ENCODE measurements at places on chromosomes 13 and 19.

GRCh38 chr19:35756377-35757230 lies at the start of gene HSPB6:
HSPB6 (minus strand) TSS chr19:35757029; CDS start chr19:35757008, 21 bp downstream.
- H3K36me3 ChIP-seq = peaks cover 2% of the 10 kb centered on the region
- H3K27me3 ChIP-seq = peaks cover 8% of the 10 kb centered on the region
- DNase-seq = no peak
- peaks cover 13% of the 10 kb centered on the region for H3K4me1 ChIP-seq
- no peak within 1 kb of the TSS for H3K27ac ChIP-seq

DNA sequence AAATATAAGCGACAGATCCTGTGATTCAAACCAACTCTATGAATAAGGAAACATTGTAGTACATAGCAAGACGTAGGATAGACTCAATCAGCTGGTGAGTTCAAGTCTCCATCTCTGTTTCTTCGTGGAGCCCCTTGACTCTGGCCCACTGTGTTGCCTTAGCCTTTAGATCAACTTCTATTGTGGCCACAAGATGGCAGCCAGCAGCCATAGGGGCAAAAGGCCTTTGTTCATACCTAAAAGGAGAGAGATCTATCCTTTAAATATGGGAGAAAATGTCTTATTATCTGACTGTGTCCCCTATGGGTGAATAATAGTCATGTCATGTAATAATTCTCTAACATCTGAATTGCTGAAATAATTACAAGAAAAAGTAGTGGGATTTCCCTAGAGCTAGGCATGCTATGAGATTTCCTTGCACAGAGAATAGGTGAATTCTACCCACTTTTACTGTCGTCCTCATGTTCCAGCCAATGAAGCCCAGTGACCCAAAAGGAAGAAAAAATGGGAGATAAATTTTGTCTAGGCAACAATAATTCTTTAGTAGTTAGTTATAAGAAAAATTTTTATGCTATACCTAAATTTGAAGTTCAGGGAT lies 129.4 kb downstream of the PCDH20 start:
- no peak overlapping the region for H3K4me3 ChIP-seq
- no peaks in the 10 kb centered on the region for H3K4me1 ChIP-seq
- no peak overlapping the region for H3K27ac ChIP-seq
- no peaks in the 10 kb centered on the region for H3K36me3 ChIP-seq

GRCh38 chr19:50478901-50479715 lies 2.5 kb upstream of the GARIN5A start:
- H3K4me1 ChIP-seq = no peaks in the 10 kb centered on the region
- no peak for DNase-seq
- no peak overlapping the region for H3K27ac ChIP-seq
- H3K4me3 ChIP-seq = no peak overlapping the region

DNA sequence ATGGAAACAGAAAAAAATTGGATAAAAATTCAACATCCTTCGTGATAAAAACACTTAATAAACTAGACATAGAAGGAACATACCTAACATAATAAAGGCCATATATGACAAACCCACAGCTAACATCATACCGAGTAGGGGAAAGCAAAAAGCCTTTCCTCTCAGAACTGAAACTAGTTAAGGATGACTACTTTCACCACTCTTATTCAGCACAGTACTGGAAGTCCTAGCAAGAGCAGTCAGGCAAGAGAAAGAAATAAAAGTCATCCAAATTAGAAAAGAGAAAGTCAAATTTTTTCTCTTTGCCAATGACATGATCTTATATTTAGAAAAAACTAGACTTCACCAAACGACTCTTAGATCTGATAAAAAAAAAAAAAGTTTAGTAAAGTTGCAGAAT lies 25.8 kb upstream of the SLC7A9 start:
- no peak overlapping the region for H3K4me3 ChIP-seq
- peaks cover 3% of the 10 kb centered on the region for H3K36me3 ChIP-seq
- H3K4me1 ChIP-seq = no peaks in the 10 kb centered on the region
- DNase-seq = no peak

GRCh38 chr13:40101708-40102359 lies 446.4 kb downstream of the COG6 start:
- H3K4me3 ChIP-seq = no peak overlapping the region
- no peaks in the 10 kb centered on the region for H3K27me3 ChIP-seq
- no peak overlapping the region for H3K27ac ChIP-seq
- DNase-seq = no peak
- H3K36me3 ChIP-seq = no peaks in the 10 kb centered on the region
- peaks cover 3% of the 10 kb centered on the region for H3K4me1 ChIP-seq

DNA sequence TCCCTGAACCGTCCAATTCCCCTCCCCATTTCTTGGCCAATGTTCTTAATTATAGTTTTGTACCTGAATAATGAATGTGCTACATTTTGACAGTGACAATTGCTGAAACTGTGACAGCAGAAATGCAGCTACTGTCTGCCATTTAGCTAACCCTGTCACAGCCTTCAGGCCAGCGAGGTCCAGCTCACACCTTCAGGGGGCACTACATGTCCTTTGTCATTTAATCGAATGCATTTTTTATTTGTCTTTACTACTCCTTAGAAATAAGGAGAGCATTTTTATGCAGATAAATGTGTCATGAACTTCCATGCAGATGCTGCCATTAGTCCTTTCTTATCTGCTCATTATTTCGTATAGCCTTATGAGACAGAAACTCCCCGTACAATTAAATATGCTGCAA lies 159.9 kb downstream of the MZT1 start:
- no peaks in the 10 kb centered on the region for H3K27me3 ChIP-seq
- H3K4me1 ChIP-seq = no peaks in the 10 kb centered on the region
- H3K27ac ChIP-seq = no peak overlapping the region
- no peak overlapping the region for H3K4me3 ChIP-seq
- no peak for DNase-seq
- no peaks in the 10 kb centered on the region for H3K36me3 ChIP-seq

DNA sequence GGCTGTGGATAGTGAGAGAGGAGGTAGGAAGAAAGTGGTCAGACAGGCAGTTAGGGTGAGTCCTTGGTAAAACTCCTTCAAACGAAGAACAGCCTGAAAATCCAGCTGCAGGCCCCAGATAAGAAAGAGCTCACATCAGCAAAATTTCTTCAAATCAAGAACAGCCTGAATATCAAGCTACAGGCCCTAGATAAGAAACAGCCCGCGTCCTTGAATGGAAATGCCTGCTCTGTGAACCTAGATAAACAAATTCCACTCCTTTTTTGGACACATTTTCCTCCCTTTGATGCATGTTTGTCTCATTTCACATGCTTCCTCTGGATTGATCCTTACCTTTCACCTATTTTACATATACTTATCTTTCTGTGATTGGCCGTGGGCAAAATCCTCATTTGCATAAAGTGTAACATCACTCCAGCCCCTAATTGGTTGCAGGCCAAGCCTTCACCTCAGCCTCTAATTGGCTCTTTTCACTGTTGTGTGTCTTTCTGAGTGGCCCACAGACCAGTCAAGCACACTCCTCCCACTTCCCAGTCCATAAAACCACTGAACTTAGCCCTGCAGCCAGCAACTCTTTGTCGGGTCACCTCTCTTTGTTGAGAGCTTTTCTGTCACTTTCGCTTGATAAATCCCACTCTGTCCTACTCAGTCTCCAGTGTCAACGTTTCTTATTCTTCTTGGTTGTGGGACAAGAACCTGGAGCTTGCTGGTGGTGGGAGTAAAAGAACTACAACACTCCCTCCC lies 6.0 kb upstream of the SULT2A1 start:
- H3K36me3 ChIP-seq = no peaks in the 10 kb centered on the region
- no peaks in the 10 kb centered on the region for H3K27me3 ChIP-seq
- no peaks in the 10 kb centered on the region for H3K4me1 ChIP-seq
- DNase-seq = no peak

- no peak overlapping the region for H3K4me3 ChIP-seq
- no peak for DNase-seq
- peaks cover 1% of the 10 kb centered on the region for H3K4me1 ChIP-seq
- no peaks in the 10 kb centered on the region for H3K36me3 ChIP-seq
- H3K27ac ChIP-seq = no peak overlapping the region
- H3K27me3 ChIP-seq = no peaks in the 10 kb centered on the region
Measured at GRCh38 chr13:75541961-75542360, 4.3 kb upstream of the COMMD6 start.

- H3K4me1 ChIP-seq = no peaks in the 10 kb centered on the region
- no peak overlapping the region for H3K4me3 ChIP-seq
- no peaks in the 10 kb centered on the region for H3K27me3 ChIP-seq
- DNase-seq = no peak
- no peaks in the 10 kb centered on the region for H3K36me3 ChIP-seq
Measured at GRCh38 chr13:69213396-69213795, 894.2 kb upstream of the ATXN8OS start.

- peaks cover 25% of the 10 kb centered on the region for H3K27me3 ChIP-seq
- no peak overlapping the region for H3K4me3 ChIP-seq
- no peaks in the 10 kb centered on the region for H3K4me1 ChIP-seq
- DNase-seq = no peak
Measured at GRCh38 chr19:18763674-18764590, 27.2 kb downstream of the COMP start.

DNA sequence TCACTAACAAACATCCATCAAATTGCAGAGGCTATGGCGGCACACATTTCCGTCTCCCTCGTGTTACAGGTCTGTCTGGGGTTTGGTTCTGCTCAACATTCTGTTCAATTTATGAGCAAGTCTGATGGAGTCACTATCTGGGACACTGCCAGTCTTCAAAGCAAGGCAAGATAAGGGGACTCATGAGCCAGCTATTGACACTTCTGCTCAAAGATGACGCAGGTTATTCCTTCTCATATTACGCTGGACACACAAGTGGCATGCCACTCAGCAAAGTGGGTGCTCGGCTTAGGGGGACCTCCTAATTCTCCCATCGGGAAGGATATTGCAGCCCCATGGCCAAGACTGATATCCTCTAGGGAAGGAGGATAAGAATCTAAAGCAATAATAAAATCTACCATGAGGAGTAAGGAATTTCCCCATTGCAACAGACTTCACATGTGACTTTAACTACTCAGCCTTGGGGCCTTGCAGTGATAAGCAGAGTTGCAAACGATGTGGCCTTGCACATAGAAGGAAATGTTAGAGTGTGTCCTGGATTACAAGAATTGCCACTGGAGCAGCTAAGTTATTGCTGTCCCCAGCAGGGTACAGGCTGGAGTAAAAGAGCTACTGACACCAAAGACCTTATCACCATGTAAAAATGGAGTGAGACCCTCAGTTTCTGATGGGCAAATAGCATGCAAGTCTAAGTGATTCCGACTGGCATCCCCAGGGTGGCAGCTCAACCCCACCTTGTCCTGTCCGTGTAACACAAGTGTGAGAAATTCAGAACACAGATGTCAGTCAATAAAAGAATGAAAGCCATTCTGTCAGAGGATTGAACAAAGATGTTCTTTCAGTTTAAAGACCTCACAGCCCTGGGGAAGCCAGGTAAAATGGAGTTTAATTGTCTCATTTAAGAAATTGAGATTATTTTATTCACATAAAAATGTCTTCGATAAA lies 306.1 kb downstream of the IRS2 start:
- no peak overlapping the region for H3K4me3 ChIP-seq
- H3K27me3 ChIP-seq = no peaks in the 10 kb centered on the region
- H3K36me3 ChIP-seq = no peaks in the 10 kb centered on the region

GRCh38 chr13:68745502-68745901 lies 1362.1 kb upstream of the ATXN8OS start:
- H3K27me3 ChIP-seq = no peaks in the 10 kb centered on the region
- H3K4me3 ChIP-seq = no peak overlapping the region
- no peaks in the 10 kb centered on the region for H3K4me1 ChIP-seq
- no peak for DNase-seq
- H3K36me3 ChIP-seq = no peaks in the 10 kb centered on the region
- H3K27ac ChIP-seq = no peak overlapping the region

DNA sequence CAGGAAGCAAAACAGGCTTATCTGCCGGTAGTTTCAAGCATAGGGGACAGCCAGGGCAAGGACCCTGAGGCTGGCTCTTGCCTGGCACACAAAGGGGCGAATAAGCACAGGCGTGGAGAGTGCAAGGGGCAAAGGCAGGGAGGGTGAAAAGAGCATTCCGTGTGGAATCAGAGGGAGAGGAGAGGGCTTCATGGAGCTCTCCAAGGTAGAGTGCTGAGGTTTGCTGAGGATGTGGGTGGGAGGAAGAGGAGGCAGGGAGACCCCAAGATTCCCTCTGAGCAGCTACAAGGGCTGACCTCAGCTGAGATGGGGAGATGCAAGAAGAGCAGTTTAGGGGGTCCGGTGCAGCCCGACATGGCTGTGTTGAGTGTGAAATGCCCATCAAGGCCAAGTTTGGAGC lies 36.5 kb upstream of the ZNRF4 start:
- no peak for DNase-seq
- no peak overlapping the region for H3K4me3 ChIP-seq
- no peak overlapping the region for H3K27ac ChIP-seq
- no peaks in the 10 kb centered on the region for H3K36me3 ChIP-seq
- peaks cover 5% of the 10 kb centered on the region for H3K4me1 ChIP-seq
- H3K27me3 ChIP-seq = no peaks in the 10 kb centered on the region

DNA sequence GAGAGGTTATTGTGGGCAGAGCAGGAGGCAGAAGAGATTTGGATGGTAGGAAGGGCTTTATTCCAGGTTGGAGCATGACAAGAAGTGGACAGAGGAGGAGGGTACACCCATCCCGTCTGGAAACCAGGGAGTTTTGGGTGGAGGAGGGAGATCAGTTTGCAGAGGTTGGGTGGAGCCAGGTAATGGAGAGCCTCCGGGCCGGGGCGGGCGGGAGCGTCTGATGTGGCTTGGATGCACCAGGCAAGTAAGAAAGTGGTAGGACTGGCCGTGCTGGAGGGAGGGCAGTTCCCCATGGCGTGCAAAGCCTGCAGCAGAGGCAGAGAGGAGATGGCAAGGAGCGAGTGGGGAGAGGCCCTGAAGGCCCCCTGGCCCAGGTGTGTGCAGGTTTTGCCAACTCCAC lies 10.9 kb downstream of the IGFLR1 start:
- H3K4me3 ChIP-seq = no peak overlapping the region
- H3K27ac ChIP-seq = no peak overlapping the region
- H3K4me1 ChIP-seq = no peaks in the 10 kb centered on the region
- DNase-seq = no peak
- H3K36me3 ChIP-seq = peaks cover 23% of the 10 kb centered on the region

- peaks cover 9% of the 10 kb centered on the region for H3K4me1 ChIP-seq
- no peak for DNase-seq
- no peaks in the 10 kb centered on the region for H3K27me3 ChIP-seq
- no peak overlapping the region for H3K4me3 ChIP-seq
Measured at GRCh38 chr13:73989244-73989843, 144.9 kb downstream of the KLF12 start.

DNA sequence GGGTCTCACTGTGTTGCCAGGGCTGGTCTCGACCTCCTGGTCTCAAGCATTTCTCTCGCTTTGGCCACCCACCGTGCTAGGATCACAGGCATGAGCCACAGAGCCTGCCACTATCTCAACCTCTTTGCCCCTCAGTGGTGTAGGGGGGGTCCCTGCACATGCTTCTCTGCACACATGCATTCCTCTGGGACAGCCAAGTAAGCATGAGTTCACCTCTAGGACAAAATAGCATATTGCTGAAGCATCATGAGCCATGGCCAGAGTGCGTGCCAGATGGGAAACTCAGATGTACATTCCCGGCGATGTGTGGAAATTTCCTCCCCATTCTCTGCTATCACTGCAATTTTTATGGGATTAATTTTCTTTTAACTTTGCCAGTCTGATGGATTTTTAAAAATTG lies 23.1 kb downstream of the CHAF1A start:
- DNase-seq = no peak
- no peak overlapping the region for H3K4me3 ChIP-seq
- H3K36me3 ChIP-seq = peaks cover 37% of the 10 kb centered on the region
- no peaks in the 10 kb centered on the region for H3K27me3 ChIP-seq
